ENCODE measurements at places on chromosomes 13 and 19.

DNA sequence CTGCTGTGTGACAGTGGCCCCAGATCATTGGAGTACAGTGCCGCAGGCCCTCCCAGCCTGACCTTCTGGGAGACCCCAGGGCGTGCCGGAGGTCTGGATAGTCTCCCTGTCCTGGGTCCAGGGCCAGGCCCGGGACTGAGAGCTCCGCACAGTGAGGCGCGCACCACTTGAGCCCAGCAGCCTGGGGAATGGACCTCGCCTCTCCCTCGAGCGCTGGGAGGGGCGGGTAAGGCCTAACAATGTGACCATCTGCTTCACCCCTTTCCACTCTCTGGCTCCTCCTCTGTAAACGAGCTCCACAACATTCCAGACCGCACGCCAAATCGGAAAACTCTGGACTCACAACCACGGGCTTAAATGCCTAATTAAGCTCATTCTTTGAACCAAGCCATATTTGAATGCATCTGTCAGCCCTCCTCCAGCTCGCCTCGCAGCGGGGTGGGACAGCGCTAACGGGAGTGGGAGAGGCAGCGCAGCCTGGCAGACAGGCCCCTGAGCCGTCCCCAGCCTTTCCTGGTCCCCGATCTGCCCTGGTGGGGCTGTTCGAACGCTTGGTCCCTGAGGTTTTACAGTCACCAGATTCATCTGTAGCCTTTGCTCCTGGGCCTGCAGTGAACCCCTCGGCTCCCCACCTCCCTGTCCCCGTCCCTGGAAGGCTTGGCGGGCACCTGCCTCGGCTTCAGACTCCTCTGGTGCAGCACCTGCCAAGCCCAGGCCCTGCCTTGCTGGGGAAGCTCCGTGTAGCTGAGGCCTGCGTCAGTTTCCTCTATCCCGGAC, 120.7 kb upstream of the VSTM2B start:
- DNase-seq, result no peak

DNA sequence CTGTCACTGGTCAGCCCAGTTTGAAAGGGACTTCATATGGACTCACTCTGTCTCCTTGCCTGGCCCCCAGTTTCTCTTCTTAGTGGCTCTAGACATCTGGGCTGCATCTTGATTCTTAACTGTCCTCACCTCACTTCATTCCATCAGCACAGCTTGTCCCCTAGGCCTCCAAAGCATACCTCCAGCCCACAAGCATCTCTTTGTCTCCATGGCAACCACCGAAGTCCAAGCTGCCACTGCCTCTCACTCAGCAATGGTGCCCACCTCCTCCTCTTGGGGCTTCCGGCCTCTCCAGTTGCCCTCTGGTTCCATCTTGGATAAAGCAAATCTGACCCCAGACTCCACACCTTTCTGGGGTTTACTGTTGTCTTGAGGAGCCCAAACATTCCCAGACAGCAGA, 9.9 kb upstream of the KLHL26 start:
- no peak for DNase-seq

GRCh38 chr19:45125360-45125759, 32.4 kb downstream of the PPP1R37 start:
- DNase-seq, result no peak

DNA sequence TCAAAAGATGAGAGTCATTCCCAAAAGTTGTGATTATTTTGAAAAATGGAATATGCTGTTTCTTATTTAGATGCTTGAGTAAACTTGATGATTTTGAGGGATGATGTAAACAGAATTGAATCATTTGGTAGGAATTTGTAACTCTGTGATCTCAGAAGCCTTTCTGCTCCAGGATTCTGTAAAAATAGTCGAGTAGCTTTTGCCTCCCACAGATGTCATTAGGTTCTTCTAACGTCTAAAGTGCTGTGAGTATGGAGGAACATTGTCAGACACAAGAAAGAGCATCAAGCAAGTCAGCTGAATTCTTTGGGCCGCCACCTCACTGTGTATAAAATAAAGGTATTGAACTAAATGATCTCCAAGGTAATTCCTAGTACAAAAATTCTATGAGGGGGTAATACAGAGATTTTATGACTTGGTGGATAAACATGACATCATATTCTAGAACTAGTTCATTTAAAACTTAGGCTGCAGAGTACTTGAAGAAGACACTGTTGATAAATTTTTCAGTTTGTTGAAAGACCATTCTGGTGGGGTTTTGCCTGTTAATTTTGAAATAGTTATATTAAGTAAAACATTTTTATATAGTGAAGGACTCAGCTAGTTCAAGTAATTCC, 1.4 kb upstream of the GPR183 start:
- no peak for DNase-seq

GRCh38 chr13:61765181-61765742, 349.6 kb upstream of the PCDH20 start:
- DNase-seq, result no peak

DNA sequence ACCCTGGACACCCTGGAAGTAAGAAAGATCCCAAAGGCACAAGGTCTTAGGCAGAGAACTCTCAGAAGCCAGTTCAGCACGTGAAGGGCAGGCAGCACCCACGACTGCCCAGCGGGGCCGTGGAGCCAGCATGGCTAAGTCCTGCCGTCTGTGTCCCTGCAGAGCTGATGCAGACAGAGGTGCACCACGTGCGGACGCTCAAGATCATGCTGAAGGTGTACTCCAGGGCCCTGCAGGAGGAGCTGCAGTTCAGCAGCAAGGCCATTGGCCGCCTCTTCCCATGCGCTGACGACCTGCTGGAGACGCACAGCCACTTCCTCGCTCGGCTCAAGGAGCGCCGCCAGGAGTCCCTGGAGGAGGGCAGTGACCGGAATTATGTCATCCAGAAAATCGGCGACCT, 44.8 kb downstream of the PEX11G start:
- DNase-seq, result no peak

- no peak for DNase-seq
Observed at GRCh38 chr19:33953592-33953991, 156.9 kb downstream of the KCTD15 start.

GRCh38 chr13:42413484-42413815, 141.5 kb downstream of the AKAP11 start:
- DNase-seq, result no peak

GRCh38 chr13:31870511-31870910, 131.2 kb downstream of the RXFP2 start:
- DNase-seq, result no peak

GRCh38 chr13:19791953-19792537, 9.3 kb upstream of the PSPC1 start:
- no peak for DNase-seq

- DNase-seq, result no peak
Observed at GRCh38 chr13:44484562-44485138, 91.5 kb downstream of the TSC22D1 start.

DNA sequence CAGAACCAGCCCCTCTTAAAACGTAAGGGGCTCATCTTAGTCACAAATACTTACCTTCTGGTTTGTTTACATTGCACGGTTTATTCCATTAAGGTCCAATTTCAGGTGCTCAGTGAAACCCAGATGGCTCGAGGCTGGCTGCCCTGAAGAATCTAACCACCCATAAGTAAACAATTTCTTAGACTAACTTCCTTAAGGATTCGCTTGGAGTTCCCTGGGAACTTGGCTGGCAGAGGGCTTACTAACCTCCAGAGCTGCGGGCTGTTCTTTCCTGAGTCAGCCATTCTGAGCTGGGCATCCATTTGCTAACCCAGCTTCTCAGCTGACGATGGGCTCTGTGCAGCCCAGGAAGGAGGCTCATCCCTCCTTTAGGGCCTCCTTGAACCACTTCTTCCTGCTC, 262.1 kb downstream of the FGF9 start:
- DNase-seq, result no peak

DNA sequence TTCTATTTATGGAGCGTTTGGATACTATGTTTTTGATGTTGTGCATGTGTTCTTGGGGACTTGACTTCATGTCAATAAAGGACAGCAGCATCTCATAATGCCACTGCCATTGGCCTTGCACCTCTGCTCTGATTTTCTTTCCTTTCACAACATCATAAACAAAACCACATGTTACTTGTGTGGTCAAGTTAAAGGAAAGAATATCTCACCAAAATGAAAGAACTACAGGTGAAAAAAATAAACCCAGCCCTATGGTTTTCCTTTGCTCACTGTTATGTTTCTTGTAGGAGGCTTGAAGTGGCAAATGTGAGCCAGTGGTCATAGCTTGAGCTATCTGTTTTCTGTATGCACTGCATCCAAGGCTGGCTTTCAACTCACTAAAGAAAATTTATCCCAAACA, 240.4 kb downstream of the KCNRG start:
- DNase-seq, result no peak

Measured in NCI-H460 (cell line).